Thyroid gland (tissue), 4 donors: ENCODE measurements at places on chromosomes 4 and X. TPM values are rescaled to one million over a fixed set of nuclear protein-coding genes. Genes with fewer than 3 reads are reported as not detected.
A peak's percentile ranks its signal among the peaks of the same experiment; 100 is the strongest.

DNA sequence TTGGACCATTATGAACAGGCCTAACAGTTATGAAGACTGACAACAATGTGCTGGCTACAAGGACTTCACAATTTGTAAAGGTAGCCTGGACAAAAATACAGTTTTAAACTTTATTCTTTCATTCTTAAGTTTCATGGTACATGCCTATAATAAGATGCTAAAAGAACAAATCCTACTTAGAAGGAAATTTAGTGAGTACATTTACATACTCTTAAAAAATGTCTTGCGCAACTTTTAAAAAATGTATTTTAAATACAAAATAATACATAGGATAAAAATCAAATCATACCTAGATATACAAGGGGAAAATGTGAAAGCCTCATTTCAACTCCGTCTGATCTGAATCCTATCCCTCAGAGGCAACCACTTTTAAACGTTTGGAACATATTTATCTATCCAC lies 200.7 kb upstream of the SPIN4 start:
- DNase-seq, result no peak

GRCh38 chr4:98430708-98431403 lies 169.7 kb downstream of the RAP1GDS1 start:
- no peak for DNase-seq

- DNase-seq, result no peak
Measured at GRCh38 chrX:147910607-147911006, 1.1 kb upstream of the FMR1 start.

DNA sequence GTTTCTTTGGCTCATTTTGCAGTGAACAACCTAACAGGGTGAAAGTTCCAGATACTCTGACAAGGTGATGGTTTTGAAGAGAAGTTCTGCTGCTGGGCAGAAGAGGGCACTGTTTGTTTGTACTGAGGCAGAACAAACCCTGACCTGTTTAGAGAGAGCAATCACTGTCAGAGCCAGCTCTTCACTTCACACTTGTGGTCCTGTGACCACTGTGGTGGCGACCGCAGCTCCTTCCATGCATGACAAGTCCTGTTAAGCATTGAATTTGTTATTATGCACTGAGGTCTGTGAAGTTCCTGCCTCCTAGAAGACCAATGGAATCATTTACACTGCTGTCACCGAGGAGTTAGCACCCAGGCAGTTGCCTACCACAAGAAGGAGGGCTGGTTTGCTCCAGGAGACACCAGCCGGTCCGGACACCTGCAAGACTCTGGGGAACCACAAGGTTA lies 86.6 kb downstream of the ZNF330 start:
- DNase-seq, result peak; percentile 87

DNA sequence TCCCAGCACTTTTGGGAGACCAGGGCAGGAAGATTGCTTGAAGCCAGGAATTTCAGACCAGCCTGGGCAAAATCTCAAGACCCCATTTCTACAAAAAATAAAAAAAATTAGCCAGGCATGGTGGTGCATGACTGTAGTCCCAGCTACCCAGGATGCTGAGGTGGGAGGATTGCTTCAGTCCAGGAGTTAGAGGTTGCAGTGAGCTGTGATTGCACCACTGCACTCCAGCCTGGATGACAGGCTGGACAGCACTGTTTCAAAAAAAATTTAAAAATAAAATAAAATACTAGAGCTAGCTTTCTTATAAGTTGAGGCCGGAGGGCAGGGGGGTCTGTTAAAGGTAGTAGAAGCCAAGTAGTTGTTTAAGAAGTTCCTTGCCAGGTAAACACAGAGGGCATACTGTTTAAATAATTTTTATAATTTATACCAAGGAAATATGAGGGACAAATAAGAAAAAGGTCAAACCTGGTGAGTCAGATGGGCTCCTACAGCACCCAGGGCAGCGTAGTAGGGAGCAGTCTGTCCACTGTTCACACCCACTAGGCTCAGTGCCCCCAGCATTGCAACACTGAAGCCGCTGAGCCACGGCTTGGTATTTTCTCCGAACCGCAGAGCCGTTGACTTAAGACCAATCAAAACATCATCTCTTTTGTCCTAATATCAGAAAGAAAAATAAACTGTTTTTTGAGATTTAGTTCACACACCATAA lies 17.3 kb downstream of the COQ2 start:
- DNase-seq, result peak; percentile 28

DNA sequence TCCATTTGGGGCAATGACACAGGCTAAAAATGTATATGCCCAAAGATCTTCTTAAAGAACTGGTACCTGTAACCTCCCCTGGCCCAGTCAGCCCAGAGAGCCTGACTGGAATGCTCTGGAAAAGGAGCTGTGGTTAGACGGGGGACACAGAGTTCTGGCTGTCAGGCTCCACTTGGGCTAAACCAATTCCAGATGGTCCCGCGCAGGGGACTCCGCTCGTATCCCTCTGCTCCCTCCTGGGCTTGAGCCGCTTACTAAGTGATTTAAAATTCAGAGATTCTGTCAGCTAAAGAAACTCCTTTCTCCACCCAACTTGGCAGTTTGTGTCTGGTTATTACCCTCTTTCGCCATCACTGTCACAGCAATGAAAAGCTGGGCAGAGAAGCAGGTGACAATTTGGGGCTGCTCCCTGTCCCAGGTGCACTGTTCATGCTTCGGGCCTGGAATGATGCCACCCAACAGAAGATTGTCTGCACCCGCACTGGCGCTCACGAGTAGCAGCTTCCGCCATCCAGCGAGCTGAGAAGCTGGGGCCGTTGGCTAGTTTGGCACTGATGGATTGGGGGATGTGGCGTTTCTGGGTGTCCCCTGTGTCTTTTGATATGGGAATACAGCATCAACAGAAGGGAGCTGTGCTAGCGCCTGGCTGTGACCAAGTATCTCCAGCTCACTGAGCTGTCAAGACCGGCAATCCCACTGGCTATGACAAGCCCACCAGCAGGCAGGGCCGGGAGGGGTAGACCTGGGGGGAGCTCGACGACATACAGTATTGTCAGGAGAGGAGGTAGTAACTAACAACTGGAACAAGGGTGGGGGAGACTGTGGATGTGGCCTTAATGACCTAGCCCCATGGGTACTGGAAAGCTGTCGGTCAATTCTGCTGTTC lies 6.7 kb upstream of the IRAK1 start:
- no peak for DNase-seq

The USP46 gene
- 15.4 TPM for total RNA-seq

GRCh38 chr4:62199291-62199810 lies 999.2 kb downstream of the ADGRL3 start:
- no peak for DNase-seq

DNA sequence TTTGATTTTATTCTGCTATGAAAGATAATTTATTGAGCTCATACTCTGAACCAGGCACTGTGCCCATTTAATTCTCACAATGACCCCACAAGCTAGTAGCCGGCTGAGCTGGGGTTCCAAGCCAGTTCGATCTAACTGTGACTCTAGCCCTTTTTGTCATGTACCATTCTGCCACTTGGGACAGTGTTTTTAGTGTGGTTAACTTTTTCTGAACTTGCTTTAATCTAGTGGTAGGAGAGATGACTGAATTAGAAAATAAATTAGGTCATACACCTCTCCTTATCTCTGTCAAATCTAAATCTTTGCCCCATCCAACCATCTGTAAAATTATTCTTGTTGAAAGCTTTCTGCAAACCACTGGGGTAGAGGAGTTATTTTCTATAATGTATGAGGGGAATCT lies 136.0 kb downstream of the CBR4 start:
- DNase-seq, result no peak

The EFHC2 gene
- 6.2 TPM for total RNA-seq

The EGF gene
- 3.1 TPM for total RNA-seq

- no peak for DNase-seq
Measured at GRCh38 chr4:181578911-181579310, 664.3 kb upstream of the TENM3 start.

The WWC2 gene
- 61.6 TPM for total RNA-seq

The IL2RG gene
- total RNA-seq, result 6.1 TPM

The TCEAL5 gene
- total RNA-seq, result 0.88 TPM

DNA sequence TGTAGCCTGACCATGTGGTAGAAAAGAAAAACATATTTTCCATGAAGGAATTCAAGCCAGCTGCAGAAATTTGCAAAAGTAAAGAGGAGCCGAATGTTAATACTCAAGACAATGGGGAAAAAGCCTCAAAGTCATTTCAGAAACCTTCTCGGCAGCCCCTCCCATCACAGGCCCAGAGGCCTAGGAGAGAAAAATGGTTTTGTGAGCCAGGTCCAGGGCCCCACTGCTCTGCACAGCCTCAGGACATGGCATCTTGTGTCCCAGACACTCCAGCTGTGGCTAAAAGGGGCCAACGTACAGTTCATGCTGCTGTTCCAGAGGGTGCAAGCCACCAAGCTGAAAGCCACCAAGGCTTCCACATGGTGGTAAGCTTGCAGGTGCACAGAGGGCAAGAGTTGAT lies 50.9 kb upstream of the BBS12 start:
- DNase-seq, result no peak

The CD40LG gene
- not detected for total RNA-seq

- no peak for DNase-seq
Measured at GRCh38 chrX:33721927-33722326, 410.2 kb downstream of the FAM47A start.

The ARMCX4 gene
- total RNA-seq, result 12.9 TPM

The FIP1L1 gene
- 59.9 TPM for total RNA-seq

GRCh38 chrX:37783305-37783704 lies 3.4 kb downstream of the CYBB start:
- no peak for DNase-seq

DNA sequence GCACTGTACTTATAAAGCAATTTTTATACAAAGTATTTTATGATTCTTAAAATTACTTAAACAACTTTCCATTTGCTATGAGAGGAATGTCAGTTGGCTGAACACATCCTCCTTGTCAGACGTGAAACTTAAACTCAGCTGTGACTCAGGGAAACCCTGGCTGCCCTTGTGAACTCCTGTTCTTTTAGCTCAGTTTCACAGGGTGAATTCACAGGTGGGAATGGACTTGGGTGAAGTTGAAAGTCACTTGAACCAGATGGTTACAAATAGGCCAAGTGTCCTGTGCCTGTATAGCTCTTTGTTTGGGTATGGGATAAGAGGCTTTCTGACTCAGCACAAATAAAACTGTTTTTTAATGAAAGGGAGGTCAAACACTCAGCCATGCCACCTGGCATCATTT lies 67.4 kb upstream of the FAM47B start:
- peak; percentile 1 for DNase-seq

- peak; percentile 68 for DNase-seq
Measured at GRCh38 chr4:128615197-128615596, 194.3 kb upstream of the JADE1 start.

The ZNF630 gene
- total RNA-seq, result 2.6 TPM

DNA sequence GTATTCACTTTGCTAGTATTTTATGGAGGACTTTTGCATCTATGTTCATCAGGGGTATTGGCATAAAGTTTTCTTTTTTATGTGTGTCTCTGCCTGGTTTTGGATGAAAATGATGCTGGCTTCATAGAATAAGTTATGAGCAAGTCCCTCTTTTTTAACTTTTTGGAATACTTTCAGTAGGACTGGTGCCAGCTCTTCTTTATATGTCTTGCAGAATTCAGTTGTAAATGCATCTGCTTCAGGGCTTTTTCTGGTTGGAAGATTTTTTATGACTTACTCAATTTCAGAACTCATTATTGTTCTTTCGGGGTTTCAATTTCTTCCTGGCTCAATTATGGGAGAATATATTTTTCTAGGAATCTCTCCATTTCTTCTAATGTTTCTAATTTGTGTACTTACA lies 9.1 kb upstream of the CSN2 start:
- DNase-seq, result no peak

The INTS12 gene
- 29.8 TPM for total RNA-seq

GRCh38 chrX:12610079-12610478 lies 181.1 kb upstream of the PRPS2 start:
- no peak for DNase-seq

The NLGN4X gene
- 0.93 TPM for total RNA-seq

- DNase-seq, result no peak
Measured at GRCh38 chr4:168695288-168695687, 198.4 kb downstream of the PALLD start.

DNA sequence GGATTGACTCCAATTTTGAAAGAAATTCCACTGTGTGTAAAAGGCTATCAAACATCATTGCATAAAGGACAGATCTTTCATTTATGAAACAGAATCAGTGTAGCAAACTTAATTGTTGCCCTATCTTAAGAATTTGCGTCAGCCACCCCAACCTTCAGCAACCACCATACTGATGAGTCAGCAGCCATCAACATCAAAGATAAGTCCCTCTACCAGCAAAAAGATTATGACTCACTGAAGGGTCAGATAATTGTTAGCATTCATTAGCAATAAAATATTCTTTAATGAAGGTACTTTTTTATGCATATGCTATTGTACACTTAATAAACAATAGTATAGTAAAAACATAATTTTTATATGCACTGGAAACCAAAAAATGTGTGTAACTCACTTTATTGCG lies 15.8 kb upstream of the GRSF1 start:
- DNase-seq, result no peak

DNA sequence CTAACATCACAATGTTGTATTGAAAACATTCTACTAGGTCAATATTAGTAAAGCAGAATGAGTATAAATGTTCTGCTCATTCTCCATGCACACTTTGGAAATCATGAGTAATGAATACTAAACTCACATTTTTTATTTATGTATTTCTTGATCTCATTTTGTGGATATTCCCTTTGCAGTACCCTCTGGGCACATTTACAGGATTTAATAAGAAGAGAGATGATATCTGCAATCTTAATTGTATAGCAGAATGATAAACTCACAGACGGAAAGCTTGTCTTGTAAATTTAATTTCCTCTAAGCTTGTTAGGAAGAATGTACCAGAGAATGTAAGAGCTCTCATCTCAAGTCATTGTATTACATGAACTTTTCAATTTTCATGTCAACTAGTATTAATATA lies 1279.7 kb downstream of the PCDH7 start:
- DNase-seq, result no peak

GRCh38 chrX:26470941-26471340 lies 255.0 kb downstream of the MAGEB5 start:
- no peak for DNase-seq

DNA sequence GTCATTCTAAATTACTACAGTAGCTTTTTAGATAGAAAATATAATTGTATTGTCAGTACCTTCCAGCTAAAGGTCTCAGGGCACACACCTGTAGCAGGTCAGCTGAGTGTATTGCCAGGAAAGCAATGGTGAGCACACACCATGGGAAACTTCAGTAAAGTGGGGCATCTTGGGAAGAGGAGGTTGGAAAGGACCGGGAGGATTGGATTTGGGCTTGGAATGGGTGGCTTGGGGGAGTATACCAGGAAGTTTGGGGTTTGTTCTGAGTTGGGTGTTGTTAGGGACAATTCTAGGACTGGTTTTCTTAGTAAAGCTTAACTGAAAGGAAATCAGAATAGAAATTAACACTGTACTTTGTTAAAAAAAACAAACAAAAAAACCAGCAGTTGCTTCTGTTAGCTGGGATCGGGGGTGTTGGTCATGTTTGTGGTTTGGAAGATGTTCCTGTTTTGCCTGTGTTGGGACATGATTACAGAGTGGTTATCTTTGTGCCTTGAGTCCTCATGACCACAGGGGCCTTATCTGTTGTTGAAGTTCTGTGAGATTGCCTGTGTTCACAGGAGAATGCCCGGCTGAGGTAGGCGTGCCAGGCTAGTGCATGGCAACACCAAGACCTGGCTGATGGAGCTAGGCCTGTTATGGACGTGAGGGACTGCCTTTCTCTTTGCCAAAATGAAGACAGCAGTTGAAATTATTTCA lies 35.1 kb downstream of the PRIMPOL start:
- DNase-seq, result no peak

The CUL4B gene
- 38.5 TPM for total RNA-seq
